ENCODE measurements at places on chromosomes 3 and 15.

DNA sequence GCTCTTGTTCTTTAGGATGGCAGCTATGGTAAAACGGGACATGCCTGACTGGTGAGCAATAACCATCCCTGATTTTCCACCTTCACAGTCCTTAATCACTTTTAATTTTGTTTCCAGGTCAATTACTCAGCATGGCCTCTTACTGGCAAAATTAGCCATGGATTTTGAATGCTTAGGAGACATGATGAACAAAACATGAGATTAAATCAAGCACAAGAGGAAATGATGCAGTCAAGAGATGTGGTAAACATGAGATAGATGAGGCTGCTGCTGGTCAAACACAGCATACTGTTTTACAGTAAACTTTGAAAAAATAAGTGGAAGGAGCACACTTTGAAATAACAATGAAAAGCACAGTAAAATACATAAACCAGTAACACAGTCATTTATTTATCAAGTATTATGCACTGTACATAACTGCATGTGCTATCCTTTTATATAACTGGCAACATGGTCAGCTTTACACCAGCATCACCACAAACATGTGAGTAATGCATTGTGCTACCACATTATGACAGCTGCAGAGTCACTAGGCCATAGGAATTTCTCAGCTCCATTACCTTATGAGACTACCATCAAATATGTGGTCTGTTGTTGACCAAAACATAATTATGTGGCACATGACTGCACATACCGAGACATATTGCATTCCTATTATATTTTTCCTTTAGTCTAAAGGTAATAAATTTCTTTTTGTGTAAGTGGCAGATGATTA is 30.1 kb upstream of the ZNF502 start:
- DNase-seq = no peak

GRCh38 chr3:3107858-3108257 is 2.3 kb downstream of the IL5RA start:
- DNase-seq = no peak

DNA sequence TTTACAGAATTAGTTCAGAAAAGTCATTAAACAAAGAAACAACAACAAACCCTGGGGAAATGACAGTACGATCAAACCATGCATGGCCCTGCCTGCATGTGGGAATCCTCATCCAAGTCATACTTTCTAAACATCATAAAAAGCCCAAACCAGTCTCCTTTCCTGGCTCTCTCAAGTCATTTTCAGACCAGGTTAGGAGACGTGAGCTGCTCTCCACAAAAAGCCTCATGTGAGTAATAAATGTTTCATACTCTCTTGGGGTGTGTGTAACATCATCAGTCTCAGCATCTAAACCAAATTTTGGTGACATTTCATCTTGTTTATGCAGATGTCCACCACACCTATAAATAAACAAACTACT is 18.9 kb downstream of the GREM1 start:
- no peak for DNase-seq

GRCh38 chr3:36557021-36557707 is 176.9 kb downstream of the STAC start:
- no peak for DNase-seq

- no peak for DNase-seq
These were observed 3.8 kb downstream of the ANP32A start for GRCh38 chr15:68816795-68817303.

DNA sequence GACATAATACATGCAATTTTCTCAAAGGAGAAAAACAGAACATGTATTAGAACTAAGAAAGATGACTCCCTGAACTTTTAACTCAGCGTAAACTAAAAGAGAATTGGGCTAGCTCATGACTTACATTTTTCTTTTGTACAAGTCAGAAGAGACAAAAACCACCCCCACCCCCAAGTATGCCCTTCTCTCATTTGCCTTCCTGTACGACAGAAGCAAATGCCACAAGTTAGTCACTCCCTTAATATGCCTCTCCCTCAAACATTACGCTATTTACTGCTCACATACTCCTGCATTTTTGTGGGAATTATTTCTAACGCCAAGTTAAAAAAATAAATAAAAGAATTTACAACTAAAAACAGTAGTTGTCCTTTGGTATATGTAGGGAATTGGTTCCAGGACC is 22.0 kb downstream of the CPEB1 start:
- no peak for DNase-seq

GRCh38 chr3:138498991-138499390 is 64.6 kb downstream of the ESYT3 start:
- no peak for DNase-seq

DNA sequence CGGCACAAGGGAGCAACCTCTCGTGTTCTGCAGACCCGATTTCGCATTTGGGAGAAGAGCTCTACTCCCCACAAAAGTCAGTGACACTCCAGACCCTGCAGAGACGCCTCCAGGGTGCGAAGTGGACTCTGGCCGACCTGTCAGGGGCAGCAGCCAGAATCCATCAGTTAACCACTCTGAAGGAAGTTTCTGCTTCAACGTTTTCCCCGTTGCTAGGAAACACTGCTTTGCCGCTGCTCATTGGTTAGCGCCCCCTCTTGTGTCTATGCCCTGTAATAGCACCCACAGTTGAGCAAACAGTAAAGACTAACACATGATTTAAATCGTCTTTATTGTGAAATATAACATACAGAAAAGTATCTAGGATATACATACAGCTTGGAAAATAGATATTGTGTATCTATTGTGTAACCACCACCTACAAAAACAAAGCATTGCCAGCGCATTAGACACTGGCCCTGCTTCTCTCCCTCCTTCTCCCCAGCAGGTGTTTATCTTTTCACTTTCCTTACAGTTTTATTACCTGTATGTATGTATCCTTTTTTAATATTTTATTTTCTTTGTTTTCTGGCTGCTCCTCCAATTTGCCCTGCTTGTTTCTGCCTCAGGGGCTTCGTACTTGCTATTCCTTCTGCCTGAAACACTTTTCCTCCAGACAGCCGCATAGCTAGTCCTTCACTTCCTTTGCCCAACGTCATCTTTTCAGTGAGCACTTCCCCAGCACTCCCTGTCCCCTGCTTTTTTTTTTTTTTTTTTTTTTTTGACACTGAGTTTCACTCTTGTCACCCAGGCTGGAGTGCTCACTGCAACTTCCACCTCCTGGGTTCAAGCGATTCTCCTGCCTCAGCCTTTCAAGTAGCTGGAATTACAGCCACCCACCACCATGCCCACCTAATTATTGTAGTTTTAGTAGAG is 38.8 kb downstream of the TMEM40 start:
- peak; percentile 47 for DNase-seq

- DNase-seq = no peak
These were observed 7.7 kb upstream of the RFTN1 start for GRCh38 chr3:16520970-16521881.

- no peak for DNase-seq
These were observed 277.6 kb downstream of the THSD4 start for GRCh38 chr15:71392861-71393283.

GRCh38 chr3:55885721-55886120 is 398.6 kb upstream of the WNT5A start:
- DNase-seq = no peak

GRCh38 chr3:45596290-45596791 is 1.8 kb downstream of the LIMD1 start:
- DNase-seq = no peak

Measured in iPS DF 6.9 (cell line).